T-helper 22 cell (primary cell): ENCODE measurements at places on chromosomes 4 and X.

DNA sequence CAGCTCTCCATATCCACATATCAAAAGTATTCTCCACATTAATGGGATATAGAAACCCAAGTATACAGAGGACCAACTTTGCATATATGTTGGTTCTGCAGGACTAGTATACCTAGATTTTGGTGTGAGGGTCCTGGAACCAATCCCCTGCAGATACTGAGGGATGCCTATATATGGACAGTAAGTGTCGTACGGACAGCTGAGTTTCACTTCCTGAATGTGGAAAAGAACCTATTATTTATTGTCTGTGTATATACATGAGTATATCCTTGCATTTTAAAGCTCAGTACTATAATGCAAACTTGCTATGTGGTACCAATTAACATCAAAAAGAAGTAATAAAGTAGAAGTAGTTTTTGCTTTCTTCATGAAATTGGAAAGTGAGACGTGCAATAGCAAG, 101.9 kb downstream of the FBXW7 start:
- DNase-seq: no peak

DNA sequence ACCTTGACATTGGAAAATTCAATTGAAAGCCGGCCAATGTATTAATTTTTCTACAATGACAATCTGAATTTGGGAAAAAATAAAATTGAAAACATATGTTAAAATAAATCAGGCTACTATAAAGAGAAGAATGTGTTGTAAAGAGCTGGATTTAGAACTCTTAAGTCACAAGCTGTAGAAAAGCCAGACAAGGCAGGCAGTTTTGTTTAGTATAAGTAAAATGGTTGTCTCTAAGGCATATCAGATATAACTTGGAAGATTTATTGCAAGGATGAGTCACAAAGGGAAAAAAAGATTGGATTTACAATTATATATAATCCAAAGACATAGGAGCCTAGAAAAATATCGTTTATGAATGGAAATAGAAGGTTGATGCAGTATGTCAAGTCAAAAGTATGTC, 549.1 kb upstream of the EPHA5 start:
- no peak for DNase-seq

DNA sequence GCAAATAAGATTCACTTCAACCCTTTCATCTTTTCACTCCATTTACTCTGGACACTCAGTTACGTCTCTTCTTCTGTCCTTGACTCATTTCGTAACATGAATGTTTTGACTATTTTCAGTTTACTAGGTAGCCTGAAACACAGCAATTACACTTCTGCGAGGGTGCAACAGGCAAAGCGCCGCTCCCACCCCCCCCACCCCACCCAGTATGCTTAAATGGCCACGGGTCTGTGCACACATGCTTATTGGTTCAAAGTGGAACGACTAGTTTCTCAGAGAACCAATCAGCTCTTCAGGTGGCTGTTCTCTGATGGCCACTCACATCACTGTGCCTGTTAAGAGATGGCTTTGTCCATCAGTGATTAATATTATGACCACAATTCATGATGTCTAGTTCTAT, 3.5 kb downstream of the BEND4 start:
- no peak for DNase-seq

GRCh38 chrX:18938710-18939109, 45.2 kb downstream of the PHKA2 start:
- DNase-seq: no peak

DNA sequence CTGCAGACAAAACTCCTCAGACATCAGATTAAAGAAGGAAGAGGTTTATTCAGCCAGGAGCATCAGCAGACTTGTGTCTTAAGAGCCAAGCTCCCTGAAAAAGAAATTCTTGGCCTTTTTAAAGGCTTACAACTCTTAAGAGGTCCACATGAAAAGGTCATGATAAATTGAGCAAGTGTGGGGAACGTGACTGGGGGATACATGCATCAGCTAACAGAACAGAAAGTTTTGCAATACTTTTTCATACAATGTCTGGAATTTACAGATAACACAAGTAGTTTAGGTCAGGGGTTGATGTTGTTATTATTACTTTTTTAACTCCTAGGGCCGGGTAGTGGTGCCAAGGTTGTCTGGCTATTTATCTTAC, 55.6 kb upstream of the RBMX start:
- DNase-seq: no peak

GRCh38 chrX:40169193-40170101, 71.7 kb upstream of the BCOR start:
- DNase-seq: peak; percentile 68
